ENCODE measurements at places on chromosomes 2 and 18. TPM values are rescaled to one million over a fixed set of nuclear protein-coding genes. Genes with fewer than 3 reads are reported as not detected.

DNA sequence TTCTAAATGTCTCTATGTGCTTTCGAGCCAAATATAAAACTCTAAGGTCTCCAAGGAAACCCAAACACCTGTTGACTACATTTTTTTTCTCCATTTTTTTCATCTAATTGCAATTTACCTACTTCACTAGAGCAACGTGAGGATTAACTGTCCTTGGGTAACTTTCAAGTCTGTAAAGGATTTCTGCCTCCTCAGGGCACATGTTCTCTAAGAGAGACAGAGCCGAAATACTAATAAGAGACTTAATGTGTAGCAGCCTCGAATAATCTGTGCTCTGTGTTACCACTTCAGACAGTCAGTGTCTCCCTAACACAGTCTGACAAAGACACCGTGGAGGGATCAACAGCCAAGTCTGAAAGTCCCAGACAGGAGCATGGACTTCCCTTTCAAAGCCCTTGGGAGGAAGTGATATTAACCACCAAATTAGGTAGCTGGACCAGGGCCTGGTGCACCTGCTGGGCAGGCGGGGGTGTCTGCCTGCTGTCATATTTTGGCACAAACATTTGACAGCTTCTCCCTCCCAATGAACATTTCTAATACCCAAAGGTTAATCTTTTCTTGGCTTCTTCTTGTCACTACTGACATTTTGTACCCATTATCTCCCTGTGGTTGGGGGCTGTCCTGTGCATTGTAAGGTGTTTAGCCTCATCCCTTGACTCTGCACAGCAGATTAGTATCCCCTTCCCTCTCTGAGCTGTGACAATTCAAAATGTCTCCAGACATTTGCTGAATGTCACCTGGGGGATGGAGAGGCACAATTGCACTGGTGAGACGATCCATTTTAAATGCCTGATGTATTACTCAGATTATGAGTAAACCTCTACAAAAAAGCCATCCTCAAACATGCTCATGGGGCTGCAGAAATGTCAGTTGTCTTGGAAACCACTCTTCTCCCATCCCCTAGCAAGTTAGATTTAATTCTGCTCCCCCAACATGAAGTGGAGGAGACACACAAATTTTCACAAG is 45.7 kb upstream of the LYPD1 start:
- no peak for DNase-seq

- peak; percentile 12 for DNase-seq
These were observed 144.6 kb upstream of the LYPD1 start for GRCh38 chr2:132814651-132815050.

GRCh38 chr2:80546766-80547165 is 242.2 kb upstream of the LRRTM1 start:
- no peak for DNase-seq

GRCh38 chr18:31658670-31659575 is 25.5 kb downstream of the B4GALT6 start:
- DNase-seq = no peak

TBC1D8 gene
- polyA plus RNA-seq = 18.3 TPM

SLC4A5 gene
- 2.4 TPM for polyA plus RNA-seq

- DNase-seq = no peak
These were observed 20.0 kb upstream of the PTPN2 start for GRCh38 chr18:12904012-12904516.

DNA sequence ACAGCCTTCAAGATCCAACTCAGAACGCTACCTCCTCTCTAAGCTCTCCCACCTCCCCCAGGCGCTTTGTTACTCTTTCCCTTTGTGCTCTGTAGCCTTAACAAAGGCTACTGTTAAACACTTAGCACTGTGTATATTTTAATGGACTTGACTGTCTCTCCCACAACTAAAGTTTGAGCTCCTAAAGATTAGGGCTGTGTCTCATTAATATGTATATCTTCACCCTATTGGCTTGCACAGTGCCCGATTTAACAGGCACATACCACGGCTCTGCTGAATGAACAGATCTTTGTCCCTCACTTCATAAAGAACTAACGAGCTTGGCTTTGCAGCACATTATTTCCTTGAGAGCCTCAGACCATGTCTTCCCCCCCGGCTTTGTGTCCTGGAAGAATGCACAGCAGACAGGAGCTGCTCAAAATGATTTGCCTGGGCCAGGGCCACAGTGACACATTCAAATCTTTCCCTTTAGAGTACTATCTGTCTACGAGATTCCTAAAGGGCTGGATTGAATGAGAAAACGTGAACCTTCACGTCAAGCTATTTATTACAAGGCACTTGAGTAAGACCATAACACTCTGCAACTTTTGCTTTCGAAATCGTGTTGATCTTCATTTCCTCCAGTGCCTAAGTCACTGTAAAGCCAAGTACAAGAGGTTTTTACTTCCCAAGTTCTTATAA is 22.1 kb downstream of the ABHD3 start:
- no peak for DNase-seq

ASNSD1 gene
- polyA plus RNA-seq = 53.9 TPM

GRCh38 chr2:237434866-237435311 is 20.9 kb upstream of the COL6A3 start:
- no peak for DNase-seq

PLCL1 gene
- 9.5 TPM for polyA plus RNA-seq

- DNase-seq = no peak
These were observed 107.2 kb upstream of the L3MBTL4 start for GRCh38 chr18:6521803-6522418.

MYO3B gene
- polyA plus RNA-seq = 0.51 TPM

GRCh38 chr2:220162320-220162719 is 534.9 kb downstream of the SLC4A3 start:
- no peak for DNase-seq

TMEM198 gene
- 19.0 TPM for polyA plus RNA-seq

CPO gene
- 0.35 TPM for polyA plus RNA-seq

EVX2 gene
- 0.74 TPM for polyA plus RNA-seq

DNA sequence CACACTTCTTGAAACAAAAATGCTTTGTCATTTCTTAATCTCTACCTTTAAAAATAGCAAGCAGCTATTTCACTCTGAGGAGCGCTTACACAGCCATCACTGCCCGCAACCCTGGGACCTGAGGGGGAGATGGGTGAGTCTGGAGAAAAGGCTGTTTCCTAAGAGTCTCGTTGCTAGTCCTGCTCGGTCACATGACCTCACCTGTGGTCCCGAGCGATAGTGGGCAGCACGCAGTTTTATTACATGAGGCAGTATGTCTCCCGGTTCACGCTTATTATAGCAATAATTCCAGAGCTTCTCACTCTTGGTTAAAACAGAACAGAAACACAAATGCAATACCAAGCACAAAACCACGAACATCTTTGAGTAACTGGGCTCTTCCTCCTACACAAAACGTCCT is 105.3 kb downstream of the ZNF516 start:
- no peak for DNase-seq

GRCh38 chr2:107412209-107412904 is 414.3 kb upstream of the RGPD4 start:
- DNase-seq = no peak

SAG gene
- 0.48 TPM for polyA plus RNA-seq

DNA sequence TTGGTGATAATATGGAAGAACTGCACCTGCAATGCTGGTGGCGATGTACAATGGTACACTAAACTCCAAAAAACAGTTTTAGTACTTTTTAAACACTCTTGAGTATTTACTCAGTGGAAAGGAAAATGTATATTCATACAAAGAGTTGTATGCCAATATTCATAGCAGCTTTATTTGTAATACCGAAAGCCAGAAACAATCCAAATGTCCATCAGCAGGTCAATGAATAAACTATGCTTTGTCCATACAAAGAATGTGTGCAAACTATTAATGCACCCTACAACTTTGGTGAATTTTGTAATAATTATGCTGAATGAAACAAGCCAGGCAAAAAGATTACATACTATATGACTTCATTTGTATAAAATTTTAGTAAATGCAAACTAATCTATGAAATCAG is 396.3 kb downstream of the GALNT13 start:
- DNase-seq = no peak

DSG1 gene
- 0.17 TPM for polyA plus RNA-seq

DNA sequence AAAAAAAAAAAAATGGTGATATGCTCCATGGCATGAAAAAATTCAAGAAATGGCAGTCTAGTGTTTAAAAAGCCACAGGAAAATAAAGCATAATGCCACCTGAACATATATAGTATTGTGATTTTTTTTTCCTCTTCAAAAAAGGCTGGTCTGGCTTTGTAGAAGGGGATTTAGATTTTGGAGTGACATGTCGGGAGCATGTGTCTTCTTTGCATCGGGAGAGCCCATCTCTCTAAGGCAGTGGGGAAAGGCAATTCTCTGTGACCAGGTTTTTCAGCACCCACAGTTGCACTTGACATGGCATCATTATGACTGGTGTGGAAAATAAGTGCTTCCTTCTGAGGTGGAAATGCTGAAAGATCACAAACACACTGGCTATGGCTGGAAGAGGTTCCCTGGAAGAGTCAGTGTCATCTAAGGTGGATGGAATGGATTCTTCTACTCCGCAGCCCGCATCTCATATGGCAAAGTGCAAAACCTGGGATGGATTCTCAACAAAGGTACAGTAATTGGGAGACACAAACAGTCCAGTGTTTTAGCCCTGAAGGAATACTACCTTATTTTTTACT is 172.5 kb downstream of the AGAP1 start:
- DNase-seq = peak; percentile 96

DNA sequence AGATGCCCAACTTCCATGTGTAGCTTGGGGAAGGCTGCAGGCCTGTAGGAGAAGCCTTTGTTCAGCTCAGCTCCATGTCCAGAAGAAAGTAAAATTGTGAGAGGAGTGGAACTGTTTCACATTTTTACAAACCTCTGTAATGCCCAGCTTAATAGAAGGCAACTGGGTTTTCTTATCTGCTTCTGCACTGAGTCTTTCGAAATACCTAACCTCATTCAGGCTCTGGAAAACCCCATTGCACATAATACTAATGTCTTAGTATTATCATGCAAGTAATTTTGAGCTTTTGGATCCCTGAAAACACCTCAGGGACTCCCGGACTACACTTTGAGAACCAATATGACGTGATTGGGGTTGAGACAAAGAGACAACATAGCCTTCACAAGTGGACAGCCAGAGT is 5.8 kb downstream of the SMIM21 start:
- no peak for DNase-seq

DNA sequence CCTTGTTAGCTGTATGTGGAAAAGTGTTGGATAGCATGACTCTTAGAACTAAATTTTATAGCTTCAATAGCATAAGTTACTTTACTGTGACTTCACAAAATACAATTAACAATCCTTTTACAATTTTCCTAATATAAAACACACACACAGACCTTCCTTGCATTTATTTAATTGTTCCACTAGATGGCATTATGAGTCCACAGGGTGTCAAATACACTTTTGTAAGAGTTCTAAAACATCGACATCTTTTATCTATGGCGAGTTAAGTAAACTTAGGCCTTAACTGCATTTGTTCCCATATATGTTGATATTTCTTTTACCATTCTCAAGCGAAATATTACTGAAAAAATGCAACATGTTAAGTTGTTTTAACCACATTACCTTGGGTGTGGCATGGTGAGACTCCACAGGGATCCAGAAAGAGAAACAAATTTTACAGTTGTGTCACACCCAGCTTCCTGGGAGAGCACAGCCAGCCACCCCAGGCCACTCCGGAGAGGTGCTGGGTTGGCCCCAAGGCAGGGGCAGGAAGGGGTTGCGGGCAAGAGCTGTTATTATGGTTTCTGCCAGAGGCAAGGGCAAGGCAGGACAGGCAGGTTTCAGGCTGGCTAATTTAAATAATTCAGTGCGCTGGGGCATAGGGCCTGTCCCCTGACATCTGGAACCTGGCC is 312.4 kb upstream of the MC4R start:
- peak; percentile 65 for DNase-seq

CENPA gene
- 7.4 TPM for polyA plus RNA-seq

GRCh38 chr2:106516436-106516835 is 29.3 kb downstream of the CD8B2 start:
- no peak for DNase-seq

DNA sequence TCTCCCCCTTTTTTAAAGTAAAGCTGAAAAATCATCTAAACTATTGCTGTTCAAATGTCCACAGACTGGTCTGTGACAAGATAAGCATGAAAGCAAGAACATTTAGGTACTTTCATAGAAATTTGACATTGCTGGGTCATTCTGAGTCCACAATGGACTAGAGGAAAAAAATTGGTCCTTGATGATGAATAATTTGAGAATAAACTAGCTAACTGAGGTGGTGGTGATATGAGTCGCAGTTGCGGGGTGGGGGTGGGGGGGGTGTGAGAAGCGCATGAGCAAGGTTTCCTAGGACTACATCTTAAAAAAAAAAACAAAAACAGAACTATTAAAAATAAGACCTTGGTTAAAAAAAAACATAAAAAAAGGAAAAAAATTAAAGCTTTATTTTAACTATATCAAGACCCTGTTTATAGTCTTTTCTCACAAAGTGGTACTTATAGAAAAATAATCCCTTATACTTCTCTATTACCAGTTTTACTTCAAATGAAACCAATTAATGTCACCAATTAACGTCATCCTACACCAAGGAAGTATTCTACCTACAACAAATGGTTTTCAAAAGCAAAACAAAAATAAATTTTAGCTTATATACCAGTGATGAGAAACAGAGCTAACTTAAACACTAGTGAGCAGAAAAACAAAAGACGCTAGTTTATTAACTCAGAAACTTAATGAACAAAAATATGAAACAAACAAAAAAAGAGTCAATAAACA is 88.1 kb downstream of the ASXL2 start:
- DNase-seq = no peak

- no peak for DNase-seq
These were observed at the start of gene SIX3 for GRCh38 chr2:44941551-44942234. Gene SIX3, plus strand, starts transcription at chr2:44941702. Its CDS starts 403 bp downstream, at chr2:44942105.

TUBA3D gene
- polyA plus RNA-seq = 0.76 TPM

CCDC141 gene
- 0.89 TPM for polyA plus RNA-seq

DNA sequence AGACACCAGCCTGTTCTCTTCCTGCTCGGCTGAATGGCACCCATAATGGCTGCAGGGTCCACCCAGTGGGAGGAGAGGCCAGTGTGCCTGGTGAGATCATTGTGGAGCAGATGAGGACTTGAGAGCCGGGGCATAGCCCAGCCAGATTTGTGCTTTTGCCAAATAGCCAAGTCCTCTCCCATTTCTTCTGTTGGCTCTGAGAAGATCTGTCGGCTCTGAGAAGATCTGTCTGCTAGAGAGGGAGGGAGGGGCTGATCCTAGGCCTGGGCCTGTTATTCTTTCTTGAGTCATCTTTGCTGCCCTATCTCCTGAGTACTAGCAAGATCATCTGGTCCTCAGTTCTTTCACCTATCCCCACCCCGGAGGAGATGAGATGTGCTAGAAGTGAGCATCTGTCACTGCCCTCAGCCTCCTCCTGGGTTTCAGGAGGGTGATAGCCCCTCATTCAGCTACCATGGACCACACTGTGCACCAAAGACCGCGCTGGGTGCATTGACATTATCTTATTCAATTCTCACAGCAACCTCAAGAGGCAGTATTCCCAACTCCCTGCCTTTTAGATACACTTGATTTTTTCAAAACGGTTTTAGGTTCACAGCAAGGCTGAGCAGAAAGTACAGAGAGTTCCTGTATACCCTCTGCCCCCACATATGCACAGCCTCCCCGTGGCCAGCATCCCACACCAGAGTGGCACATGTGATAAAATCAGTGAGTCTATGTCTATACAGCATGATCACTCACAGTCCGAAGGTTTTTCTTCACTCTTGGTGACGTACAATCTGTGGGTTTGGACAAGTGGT is 98.6 kb downstream of the CAPN13 start:
- DNase-seq = no peak

All from spinal cord (tissue), 10 donors.